ENCODE measurements at places on chromosomes 2 and 18. TPM values are rescaled to one million over a fixed set of nuclear protein-coding genes. Genes with fewer than 3 reads are reported as not detected.

POTEJ gene
- 2.6 TPM for total RNA-seq

ZNF396 gene
- 0.94 TPM for total RNA-seq

ACMSD gene
- total RNA-seq = not detected

ABCG5 gene
- not detected for total RNA-seq

FZD7 gene
- 14.1 TPM for total RNA-seq

UGT1A4 gene
- total RNA-seq = not detected

CFAP65 gene
- not detected for total RNA-seq

SLC35G4 gene
- not detected for total RNA-seq

LRRTM1 gene
- total RNA-seq = 0.31 TPM

ASPRV1 gene
- 0.83 TPM for total RNA-seq

Measured in right atrium auricular region (tissue), 2 donors.